ENCODE measurements at places on chromosomes 5 and 9.

GRCh38 chr9:4334410-4334813, 34.5 kb upstream of the GLIS3 start:
- no peak for DNase-seq

DNA sequence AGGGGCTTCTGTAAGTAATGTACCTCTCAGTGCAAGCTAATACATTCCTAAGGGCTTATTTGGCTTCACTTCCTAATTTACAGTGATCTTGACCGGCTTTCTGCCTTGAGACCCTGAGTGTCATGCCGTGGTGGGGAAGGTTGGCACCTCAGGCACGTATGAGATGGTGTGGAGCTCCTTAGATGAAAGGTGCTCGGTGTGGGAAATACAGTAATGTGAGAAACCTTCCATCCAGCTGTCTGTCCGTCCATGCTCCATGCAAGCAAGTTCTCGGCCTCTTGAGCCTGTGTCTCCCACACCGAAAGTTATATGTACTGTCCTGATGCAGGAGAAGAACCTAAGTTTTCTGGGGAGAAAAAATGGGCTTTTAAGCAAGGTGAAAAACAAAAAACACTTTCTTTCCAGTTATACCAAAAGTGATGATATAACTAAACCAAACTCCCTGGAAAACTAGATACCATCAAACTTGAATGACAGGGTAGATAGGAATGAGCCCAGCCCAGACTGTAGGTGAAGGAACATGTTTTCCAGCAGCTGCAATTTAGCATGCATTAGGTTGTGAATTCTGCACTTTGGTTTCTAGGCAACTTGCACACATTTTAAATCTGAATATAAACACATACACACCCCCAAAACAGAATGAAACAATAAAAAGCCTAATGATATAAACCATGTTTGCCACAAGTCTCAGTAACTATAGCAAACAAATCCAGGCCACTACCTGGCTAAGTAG, 279.6 kb downstream of the FANCC start:
- no peak for DNase-seq

DNA sequence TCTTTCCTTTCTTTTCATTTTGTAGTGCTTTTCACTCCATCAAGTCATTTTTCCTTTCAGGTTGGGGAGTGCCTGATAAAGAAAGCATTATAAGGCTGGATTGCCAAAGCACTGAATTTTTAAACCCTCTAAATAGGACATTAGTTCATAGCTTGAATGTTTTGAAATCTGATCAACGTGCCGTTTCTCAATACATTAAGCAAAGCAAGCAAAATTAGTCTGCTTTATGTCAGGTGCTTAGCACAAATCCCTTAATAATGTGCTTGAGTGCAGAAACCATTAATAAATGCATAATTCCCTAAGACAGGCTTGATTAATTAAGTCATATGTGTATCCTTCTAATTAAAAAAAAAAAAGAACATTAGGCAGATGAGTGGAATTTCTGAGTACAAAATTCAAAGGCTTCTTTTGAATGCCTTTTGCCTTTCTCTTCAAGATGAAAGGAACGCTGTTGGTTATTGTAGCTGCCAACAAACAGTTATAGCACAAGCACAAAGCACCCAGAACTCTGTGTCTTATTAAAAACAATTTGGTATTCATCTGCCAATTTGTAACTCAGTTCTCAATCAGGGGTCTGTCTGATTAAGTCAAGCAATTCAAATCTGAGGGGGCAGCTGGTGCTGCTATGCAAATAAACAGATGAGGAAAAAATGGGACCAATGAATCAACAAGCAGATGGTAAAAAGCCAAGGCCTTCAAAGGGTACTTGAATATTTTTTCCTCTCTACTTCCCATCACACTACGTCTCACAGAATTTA, 233.7 kb downstream of the TLE1 start:
- DNase-seq = no peak

DNA sequence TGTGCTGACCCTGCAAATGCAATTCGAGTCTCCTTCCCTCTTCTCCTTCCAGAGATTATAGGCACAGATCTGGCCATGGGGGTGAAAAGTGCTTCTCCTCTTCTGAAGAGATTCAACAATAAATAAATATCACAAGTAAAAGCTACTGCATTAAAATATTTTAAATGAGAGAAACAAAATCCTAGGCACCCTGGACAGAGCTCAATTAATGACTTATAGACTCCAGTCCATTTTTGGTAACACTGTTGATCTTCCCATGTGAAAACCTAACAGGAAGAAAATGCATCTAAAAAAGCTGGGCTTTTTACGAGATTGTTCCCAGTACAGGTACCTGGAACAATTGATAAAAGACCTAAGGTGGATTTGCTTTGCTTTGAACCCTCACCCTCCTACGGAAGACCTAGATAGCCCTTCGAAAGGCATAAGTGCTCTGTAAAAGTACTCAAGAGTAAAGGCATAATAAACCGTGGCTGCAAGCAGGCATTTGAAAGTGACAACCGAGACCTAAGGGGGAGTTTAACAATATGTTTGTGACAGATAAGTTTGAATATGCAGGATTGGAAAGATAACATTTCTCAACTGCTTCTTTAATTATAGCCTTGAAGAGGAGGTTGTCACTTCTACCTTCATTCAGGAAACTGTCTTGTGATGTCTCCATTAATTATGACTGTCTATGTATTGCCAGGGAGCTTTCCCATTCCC, 29.4 kb upstream of the MED10 start:
- no peak for DNase-seq

DNA sequence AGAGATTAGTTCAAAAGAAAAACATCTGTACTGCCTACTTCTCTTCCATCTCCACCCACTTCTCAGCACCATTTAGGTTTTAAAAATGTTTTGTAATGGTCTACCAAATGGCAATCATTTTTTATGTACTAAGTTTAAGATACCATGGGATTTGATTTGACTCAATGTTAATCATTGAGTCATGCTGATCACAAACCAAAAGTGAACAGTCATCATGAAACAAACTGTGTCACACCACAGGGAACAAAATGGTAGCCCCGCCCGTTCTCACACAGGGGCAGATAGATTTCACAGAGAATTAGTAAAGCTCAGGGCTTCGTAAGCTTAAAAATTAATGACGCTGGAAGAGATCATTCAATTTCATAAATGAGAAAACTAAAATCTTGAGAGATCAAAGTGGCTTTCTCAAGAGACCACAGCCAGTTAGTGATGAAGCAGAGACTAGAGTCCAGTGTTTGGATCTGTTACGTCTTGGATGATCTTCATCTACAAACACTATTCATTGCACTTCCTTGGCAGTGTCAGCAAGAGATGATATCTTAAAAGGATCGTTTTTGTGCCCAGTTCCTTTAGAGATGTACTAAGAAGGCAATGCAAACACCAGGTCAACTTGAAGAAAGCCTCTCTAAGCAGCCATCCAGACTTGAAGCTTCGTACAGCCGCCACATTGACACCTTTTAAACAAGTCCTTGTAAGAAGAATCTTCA, 33.9 kb upstream of the TRIO start:
- no peak for DNase-seq

DNA sequence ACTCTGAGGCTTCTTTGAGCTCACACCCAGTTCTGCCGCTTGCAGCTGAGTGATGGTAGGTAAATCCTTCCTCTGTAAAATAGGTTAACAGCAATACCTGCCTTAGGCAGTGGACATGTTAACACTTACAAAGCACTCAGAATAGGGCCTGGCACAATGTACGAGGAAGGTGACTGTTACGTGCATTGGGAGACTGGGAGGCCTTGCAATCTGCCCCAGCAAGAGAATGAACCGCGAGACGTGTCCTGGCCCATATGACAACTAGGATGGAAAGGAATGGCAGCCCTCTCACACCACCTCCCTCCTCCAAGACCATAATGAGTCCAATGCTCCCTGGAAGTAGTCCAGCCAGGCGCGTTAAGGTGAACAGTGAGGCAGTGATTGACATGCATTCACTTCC, 23.1 kb upstream of the AKNA start:
- no peak for DNase-seq

DNA sequence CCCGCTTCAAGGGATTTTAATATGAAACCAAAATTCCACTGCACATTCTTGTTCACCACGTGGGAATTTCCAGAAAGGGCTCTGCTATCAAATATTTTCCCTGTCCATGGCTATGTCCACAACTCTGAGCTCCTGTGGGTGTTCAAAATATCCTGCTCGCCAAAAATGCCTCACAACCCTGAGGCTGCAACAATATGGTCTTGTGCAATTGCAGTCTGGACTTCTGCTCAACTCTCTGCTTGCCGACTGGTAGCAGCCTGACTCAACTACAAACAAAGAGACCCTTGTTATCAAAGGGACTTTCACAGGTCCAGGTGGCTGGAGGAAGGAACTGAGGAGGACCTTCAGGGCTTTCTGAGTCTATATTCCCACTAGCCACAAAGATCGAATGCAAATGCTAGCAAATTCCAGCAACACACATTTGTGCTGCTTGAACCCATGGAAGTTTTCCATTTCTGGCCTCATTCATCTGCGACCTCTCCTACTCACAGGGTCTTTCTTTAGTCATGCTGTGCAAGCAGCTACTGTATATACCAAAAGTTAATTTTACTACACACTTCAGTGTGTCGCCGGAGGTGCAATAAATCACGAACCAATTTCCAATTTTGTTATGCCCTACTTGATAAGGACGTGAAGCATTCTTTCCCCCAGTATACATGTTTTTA, 169.2 kb upstream of the SLC30A5 start:
- no peak for DNase-seq

- no peak for DNase-seq
Observed at GRCh38 chr5:142322403-142322746, 2.4 kb downstream of the SPRY4 start.

GRCh38 chr9:112921549-112921948, 30.9 kb upstream of the SLC46A2 start:
- DNase-seq = no peak

- DNase-seq = no peak
Observed at GRCh38 chr9:91896513-91897121, 53.4 kb downstream of the ROR2 start.

- no peak for DNase-seq
Observed at GRCh38 chr5:116370886-116371285, 203.7 kb downstream of the SEMA6A start.

DNA sequence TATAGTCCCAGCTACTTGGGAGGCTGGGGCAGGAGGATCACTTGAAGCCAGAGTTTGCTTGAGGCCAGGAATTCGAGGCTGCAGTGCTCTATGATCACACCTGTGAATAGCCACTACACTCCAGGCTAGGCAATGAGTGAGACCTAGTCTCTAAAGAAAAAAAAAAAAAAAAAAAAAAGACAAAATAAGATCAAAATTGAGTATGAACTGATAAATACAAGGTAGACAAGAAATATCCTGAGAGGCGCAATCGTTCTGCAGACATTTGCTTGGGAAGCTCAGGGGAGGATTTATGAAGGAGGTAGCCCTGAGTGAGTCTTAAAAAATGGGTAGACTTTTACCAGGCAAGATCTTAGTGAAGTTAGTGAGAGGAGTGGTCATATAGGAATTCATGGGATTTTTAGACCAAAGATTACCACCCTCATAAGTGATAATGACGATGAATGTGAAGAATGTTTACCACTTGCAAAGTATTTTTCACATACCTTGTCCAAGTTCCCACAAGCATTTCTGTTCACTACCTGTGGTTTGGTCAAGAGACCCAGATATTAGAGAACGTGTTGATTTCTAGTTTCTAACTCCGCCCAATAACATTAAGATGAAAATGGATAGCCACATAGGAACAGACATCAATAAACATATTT, 4.4 kb downstream of the PDCD1LG2 start:
- DNase-seq = no peak

DNA sequence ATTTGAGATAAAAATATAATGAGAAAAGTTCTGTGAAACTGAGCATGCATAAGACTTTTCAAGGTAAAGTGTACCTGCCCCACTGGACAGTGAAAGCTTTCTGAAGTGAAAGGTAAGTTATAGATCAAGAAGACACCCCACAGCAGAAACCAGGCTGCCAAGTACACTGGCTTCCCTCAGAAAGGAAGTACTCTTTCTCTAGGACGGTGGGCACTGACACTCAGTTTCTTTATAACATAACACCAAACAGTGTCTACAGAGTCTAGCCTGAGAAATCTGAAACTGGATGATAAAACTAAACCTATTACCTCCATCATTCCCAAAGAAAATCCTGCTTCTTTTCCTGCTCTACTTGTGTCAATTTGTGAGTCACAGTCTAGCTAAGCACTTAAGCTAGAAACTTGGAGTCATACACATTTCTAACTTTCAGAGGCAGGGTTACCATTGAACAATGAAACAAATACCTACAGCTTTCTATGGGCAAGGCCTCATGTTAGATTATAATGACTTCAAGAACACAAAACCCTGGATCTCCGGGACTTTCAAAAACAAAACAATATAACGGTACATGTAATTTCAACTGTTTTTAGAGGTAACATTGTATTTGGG, 136.7 kb downstream of the CPLANE1 start:
- no peak for DNase-seq

DNA sequence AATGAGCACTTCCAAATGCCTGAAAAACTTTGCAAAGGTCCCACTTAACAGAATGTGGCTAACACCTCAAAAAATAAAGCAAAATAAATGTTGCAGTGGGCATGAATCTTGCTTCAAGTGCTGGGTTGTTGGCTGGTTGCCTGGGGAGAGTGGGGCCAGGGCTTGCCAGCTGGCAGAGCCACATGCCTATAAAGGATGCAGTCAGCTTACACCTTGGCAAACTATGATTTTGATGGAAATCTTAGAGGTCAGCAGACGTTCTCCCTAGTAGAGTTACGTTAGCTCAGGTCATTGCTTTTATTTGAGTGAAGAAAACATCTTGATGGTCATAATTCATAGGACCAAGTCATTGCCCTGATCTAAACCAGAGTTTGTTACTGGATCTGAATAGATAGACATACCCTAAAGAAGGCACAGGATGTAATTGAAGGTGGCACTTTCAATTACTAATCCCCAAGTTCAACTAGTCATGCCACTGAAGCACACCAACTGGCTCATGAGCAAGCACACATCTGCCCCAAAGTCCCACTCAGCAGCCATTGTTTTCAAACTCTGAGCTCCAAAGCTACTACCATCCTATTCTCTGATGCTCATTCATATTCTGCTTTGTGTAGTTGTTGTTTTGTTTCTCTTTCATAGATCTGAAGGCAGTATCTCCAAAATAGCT, 51.2 kb upstream of the ZSWIM6 start:
- no peak for DNase-seq

- DNase-seq = no peak
Observed at GRCh38 chr5:143227301-143227700, 176.2 kb downstream of the NR3C1 start.

- no peak for DNase-seq
Observed at GRCh38 chr9:116166713-116167112, 13.1 kb downstream of the PAPPA start.

- DNase-seq = no peak
Observed at GRCh38 chr9:92983984-92984589, 36.8 kb downstream of the FGD3 start.

GRCh38 chr5:78644741-78645300, 3.8 kb downstream of the LHFPL2 start:
- DNase-seq = no peak

- DNase-seq = no peak
Observed at GRCh38 chr5:169580964-169581363, 2.6 kb upstream of the SPDL1 start.

GRCh38 chr5:42309865-42310264, 113.4 kb upstream of the GHR start:
- DNase-seq = no peak

Data from stimulated activated CD8-positive, alpha-beta memory T cell treated with anti-CD3 and anti-CD28 coated beads, Interleukin-4, amount 100 ng/mL, for 4 hours (primary cell).